BJ (cell line): ENCODE measurements at places on chromosomes 2 and 18.

DNA sequence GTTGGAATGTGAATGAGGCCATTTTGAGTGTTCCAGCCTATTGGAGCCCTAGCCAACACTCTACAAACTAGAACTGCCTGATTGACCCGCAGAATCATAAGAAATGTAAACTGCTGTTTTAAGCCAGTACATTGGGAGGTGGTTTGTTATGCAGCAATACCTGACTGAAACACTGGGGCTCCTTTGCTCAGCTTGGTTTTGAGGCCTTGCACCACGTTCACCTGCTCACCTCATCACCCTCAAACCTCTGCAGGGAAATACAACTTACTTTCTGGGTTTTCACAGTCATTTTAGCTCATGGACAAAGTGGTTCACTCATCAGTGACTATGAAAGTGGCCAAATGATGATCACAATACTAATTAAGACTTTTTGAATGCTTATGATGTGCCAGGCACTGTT is 10.9 kb upstream of the DARS1 start:
- DNase-seq, result no peak

DNA sequence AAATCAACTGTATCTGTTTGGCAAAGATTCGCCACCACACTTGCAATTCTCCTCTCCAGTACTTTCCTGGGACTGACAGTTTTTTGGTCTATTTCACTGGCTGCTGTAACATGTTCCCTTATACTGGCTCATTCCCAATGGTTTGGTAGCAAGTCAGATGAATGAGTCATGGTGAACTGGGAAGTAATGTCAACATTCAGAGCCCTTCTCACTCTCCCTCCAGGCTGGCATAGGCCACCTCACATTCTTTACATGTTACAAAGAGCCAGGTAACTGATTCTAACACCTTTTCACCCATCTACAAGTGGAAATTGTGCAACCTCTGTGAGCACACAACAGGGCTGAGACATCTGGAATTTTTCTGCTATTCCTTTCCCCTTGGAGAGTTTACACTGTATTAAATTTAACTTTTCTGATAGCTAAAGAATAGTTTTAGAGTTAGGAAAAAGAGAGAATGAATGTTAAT is 111.3 kb upstream of the TLK1 start:
- peak; percentile 84 for DNase-seq

- DNase-seq, result no peak
These were observed 91.4 kb downstream of the COPS8 start for GRCh38 chr2:237177052-237177451.

DNA sequence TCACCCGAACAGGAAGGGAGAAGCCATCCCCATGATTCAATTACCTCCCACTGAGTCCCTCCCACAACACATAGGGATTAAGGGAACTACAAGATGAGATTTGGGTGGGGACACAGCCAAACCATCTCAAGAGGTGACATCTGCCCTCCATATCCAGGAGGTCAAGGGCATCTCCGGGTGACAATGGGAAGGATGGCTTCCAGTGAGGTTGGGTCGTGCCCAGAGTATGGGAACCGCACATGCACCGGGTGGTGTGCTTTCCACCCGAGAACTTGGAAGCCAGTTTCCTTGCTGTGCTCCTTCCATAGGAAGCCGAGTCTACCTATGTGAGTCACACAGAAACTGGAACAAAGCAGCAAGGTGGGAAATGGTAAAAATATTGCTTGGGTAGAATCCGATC is 216.9 kb upstream of the SALL3 start:
- DNase-seq, result no peak

GRCh38 chr18:7164323-7165004 is 46.9 kb upstream of the LAMA1 start:
- no peak for DNase-seq

DNA sequence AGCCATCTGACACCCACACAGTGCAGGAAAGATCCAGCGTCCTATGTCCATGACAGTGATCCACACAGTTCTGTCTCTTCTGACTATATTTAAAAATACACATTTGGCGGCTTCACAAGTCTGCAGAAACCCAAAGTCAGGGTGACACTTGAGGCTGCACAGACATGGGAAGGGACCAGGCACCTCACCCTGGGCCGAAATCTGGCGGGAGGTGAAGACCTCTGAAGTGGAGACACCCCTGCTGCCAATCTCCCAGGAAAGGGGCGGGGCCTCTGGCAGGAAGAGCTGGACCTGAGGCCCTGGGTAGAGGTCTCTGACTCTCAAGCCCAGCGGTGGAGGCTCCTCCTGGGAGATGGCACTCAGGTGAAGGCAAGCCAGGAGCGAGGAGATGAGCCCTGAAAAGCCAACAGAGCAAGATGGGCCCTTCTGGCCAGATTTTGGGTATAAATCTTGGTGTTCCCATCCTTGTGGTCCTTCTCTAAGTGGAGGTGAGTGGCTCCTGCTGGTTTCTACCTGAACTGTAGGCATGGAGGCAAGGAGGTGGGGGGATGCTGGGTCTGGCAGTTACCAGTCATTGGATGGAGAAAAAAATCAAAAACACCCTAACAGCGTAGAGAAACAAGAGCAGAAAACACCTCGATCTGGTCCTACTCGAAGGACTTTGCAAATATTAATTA is 248.4 kb downstream of the HDAC4 start:
- DNase-seq, result no peak

GRCh38 chr2:100416935-100417710 is at the start of gene CHST10:
Gene CHST10, minus strand, starts transcription at chr2:100417668. Its CDS starts 10,993 bp downstream, at chr2:100406675.
- no peak for DNase-seq

- no peak for DNase-seq
These were observed 94.7 kb upstream of the SLC8A1 start for GRCh38 chr2:40546439-40547191.

DNA sequence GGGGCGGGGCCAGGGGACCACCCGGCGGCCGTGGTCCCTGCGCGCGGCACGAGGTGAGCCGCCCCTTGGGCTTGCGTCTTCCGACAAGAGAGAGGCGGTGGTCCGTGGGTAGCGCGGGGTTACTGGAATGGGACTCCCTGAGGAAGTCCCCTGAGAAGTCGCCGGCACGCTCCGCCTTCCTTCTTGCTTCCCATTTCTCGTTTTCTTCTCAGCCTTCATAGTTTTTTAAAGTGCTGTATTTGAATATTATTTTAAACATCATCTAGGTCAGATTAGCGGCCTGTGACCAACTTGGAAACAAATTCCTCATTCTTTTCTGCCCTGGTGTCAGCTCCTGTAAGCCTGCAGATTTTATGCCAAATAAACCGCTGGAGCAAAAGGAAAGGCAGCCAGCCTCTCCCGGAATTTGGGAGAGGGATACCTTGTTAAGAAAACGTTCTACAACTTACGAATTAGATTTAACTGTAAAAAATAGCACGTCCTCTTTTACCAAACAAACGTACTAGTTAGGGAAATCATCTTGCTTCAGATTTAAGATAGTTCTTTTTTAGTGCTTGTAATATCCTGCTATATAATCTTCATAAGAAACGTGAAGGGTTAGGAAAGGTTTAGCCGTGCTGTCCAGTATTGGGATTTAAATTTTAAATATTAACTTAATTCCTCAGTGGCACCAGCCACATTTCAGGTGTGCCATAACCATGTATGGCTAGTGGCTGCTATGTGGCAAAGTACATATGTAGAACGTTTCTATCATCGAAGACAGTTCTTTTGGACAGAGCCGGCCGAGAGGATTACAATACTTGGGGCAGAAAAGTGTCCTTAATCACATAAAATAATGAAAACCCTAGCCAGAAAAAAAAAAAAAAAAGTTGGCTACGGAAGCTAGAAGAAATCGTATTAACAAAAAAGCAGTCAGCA is 628 bp upstream of the PTPN2 start:
- DNase-seq, result no peak

GRCh38 chr18:2846636-2847316 is at the start of gene EMILIN2:
Gene EMILIN2, plus strand, starts transcription at chr18:2847006. Its CDS starts 183 bp downstream, at chr18:2847189.
- no peak for DNase-seq

GRCh38 chr2:70412294-70413070 is 110.6 kb upstream of the FAM136A start:
- DNase-seq, result no peak

GRCh38 chr2:14932285-14932684 is 299.8 kb downstream of the LRATD1 start:
- DNase-seq, result no peak

- no peak for DNase-seq
These were observed 11.6 kb upstream of the EIF2AK2 start for GRCh38 chr2:37168217-37168981.

DNA sequence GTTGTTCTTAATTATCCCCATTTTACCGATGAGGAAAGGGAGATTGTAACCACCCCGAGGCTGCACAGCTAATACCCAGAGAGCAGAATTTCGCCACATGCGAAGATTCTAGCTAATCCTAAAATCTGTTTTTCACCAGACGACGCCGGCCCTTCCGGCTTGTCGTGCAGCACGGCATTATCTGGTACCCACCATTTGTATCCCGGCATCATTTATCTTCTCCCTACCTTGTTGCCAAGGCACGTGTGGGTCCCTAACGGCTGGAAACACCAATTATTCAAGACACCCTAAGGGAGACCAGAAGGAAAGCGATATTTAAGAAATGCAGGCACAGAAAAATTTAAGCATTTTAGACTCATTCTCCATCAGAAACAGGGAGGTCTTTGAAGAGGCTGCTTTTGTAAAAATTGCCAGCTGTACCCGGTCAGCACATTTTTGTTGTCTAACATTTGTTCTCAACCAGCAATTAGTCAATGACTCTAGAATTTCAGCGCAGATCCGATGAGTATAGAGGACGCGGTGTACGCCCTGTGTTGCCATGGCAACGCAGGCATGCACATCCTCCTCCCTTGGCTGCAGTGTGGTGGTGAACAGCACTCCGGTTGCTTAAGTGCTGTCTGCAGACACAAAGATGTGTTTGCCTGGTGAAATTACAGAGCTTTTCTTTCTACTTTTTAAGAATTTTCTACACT is 111.6 kb downstream of the AGAP1 start:
- DNase-seq, result peak; percentile 91

DNA sequence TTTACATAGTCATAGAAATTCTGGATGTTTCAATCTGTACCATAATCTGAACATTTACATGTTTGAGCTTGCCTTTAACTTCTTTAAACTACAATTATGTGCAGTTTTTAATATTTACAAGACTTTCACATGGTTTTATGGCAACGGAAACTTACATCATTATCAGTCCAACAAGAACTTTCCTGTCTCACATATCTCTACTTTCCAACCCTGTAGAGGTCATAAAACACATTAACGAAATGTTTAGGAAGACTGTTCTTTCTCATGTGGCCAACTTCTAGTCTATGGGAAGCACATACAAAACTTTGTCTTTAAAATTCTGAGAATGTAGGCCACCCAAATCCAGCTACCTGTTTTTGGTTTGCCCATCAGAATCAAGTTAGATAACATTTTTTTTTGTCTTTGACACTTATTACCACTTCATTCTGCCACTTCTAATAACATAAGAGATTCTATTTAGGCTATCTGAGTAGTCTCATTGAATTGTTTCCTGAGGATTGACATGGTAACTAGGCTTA is 693.2 kb downstream of the KCNJ3 start:
- DNase-seq, result no peak

DNA sequence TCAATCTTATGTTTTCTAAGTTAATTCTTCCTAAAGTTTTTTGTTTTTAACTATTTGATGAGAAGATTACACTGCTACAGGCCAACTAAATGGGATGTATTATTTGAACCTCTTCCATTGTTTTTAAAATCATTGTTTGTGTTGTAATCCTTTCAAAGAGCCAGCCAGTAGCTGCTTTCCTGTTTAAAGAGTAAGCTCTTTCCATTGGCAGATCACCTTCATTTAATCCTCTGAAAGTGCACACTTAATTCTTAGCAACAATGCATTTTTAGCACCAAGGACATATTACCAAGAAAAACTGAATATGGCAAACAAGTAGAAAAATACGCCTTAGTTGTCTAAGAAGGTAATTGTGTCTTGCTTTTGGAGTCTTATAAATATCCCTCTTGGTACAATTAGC is 54.0 kb downstream of the MEIS1 start:
- DNase-seq, result no peak

- peak; percentile 33 for DNase-seq
These were observed 54.7 kb downstream of the DTNB start for GRCh38 chr2:25618676-25619075.

DNA sequence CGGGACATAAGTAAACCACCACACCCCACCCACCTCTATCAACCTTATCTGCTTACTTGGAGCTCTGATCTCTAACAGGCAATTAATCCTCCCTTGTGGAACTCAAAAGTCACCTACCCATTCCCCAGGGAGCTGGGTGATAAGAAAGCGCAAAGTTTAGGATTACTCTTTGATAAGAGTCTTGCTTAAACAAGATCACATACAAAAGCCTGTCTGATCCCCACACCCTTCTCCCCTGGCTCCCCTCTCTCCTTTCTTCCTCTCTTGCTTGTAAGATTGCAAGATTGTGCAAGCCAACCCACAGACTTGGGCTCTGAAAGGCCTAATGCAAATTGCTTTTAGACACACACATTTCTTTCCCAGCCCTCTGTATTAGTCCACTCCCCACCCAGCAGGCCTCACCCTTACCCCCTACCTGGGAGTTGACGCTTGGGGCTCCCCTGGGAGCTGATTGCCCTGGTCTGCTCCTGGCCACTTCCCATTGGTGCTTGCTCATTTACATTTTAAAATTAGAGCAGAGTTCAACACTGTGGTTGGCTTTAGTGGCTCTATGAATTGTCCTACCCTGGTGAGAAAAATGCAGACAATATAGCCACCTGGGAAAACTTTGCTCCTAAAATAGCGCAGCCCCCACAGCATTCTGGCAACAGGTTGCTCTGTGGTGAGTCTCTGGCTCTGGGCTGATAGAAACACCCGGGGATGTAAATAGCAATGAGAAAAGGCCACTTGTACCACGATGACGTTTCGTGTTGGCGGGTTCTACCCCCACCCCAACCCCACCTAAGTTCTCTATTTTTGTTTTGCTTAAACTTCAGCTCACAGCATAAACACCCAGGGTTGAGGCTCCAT is 92.8 kb upstream of the MSH2 start:
- no peak for DNase-seq

GRCh38 chr18:448116-448790 is 52.2 kb downstream of the COLEC12 start:
- no peak for DNase-seq

GRCh38 chr2:144894612-144895599 is 375.0 kb upstream of the ZEB2 start:
- no peak for DNase-seq

GRCh38 chr2:236321415-236321814 is 57.2 kb upstream of the ASB18 start:
- DNase-seq, result no peak

- no peak for DNase-seq
These were observed 1.1 kb upstream of the TWIST2 start for GRCh38 chr2:238846628-238847418.

DNA sequence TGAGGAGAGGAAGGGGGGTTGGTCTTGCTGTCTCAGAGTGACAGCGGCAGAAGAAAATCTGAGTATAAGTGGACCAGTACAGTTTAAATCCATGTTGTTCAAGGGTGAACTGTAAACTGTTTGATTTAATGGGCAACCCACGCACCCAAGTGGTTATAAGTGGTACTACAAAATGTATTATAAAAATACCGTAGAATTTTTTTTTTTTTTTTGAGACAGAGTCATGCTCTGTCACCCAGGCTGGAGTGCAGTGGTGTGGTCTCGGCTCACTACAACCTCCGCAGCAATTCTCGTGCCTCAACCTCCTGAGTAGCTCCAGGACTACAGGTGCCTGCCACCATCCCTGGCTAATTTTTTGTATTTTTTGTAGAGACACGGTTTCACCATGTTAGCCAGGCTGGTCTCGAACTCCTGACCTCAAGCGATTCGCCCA is 2.1 kb upstream of the CHCHD5 start:
- DNase-seq, result no peak

GRCh38 chr2:4803396-4803795 is 888.8 kb upstream of the SOX11 start:
- no peak for DNase-seq
